ENCODE measurements at places on chromosomes 13 and 19.

DNA sequence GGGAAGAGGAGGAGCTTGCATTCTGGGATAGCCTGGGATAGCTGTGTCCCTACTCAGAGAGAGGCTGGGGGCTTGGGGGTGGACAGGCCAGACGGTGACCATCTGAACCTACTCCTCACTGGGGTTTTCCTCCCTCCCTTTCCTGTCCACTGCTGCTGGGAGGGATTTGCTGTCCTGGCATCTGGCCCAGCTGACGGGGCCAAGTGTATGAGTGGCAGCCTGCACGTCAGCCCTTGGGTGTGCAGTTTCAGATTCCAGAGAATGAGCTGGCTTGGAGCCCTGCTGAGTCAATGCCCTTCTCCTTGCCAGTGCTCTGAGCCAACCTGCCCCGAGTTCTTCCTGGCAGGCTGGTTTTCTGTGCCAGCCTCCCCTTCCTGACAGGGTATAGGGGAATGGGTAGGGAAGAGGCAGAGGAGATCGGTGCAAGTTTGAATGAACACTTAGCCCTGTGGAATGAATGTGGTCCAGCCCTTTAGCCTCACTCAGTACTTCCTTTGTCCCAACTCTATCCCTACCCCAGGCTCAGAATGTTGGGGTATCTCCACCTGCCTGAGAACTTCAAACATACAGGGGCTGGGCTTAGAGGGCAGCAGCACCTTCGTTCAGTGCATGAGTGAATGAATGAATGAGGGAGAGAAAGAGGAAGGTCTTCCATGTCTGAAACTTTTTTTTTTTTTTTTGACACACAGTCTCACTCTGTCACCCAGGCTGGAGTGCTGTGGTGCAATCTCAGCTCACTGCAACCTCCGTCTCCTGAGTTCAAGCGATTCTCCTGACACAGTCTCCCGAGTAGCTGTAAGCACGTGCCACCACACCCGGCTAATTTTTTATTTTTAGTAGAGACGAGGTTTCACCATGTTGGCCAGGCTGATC is 1.8 kb upstream of the ANGPTL4 start:
- DNase-seq, result peak; percentile 99

DNA sequence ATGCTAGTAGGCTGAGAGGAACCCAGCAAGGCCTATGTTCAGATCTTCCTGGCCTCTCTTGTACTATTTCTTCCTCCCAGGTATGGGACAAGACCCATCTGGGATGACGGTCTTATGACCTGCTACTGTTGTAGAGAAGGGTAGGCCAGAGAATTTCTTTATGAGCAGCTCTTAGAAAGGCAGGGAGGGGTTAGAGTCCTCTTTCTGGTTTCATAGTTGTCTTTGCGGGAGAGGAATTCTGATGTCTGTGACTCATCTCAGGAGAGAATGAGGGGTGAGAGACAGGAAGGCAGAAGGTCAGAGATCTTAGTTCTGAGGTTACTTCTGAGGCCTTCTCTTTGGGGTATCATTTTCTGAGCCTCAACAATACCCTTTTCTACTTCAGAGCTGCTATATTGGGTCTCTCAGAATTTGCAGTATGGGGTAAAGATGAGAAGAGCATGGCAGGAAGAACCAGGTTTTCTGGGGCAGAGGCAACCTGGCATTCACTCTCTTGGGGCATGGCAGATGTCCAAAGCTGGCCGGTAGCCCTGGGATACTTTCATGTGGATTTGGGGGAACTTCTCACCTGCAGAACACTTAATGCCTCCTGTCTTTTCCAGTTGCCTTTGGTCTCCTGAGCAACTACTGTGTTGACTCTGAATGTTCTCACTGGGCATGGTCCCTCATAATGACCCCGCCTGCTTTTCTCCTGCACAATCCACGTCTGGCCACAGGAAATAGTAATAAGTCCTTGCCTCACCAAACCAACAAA is 154.4 kb downstream of the GGACT start:
- DNase-seq, result no peak

DNA sequence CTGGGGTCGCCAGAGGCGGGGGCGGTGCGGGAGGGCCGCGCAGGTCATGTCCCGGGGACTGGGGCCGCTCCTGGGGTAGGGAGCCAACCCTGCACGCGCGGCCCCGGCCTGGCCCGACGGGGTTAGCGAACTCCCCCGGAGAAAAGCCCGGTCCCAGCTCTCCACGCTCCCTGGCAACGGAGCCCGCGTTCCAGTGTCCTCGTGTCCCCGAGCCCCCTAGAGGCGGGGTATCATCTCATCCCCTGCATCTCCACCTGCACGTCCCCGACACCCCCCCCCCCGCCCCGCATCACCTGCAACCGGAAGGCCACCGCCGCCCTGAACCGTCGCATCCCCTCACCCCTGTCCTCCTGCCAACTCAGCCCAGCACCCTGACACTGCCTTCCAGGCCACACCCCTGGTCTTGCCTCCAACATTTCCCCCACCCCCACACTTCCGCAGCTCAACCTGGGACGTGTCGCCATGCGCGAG is 2.7 kb downstream of the WDR88 start:
- DNase-seq, result no peak

GRCh38 chr19:35521124-35521743 is 6.9 kb downstream of the SBSN start:
- no peak for DNase-seq

DNA sequence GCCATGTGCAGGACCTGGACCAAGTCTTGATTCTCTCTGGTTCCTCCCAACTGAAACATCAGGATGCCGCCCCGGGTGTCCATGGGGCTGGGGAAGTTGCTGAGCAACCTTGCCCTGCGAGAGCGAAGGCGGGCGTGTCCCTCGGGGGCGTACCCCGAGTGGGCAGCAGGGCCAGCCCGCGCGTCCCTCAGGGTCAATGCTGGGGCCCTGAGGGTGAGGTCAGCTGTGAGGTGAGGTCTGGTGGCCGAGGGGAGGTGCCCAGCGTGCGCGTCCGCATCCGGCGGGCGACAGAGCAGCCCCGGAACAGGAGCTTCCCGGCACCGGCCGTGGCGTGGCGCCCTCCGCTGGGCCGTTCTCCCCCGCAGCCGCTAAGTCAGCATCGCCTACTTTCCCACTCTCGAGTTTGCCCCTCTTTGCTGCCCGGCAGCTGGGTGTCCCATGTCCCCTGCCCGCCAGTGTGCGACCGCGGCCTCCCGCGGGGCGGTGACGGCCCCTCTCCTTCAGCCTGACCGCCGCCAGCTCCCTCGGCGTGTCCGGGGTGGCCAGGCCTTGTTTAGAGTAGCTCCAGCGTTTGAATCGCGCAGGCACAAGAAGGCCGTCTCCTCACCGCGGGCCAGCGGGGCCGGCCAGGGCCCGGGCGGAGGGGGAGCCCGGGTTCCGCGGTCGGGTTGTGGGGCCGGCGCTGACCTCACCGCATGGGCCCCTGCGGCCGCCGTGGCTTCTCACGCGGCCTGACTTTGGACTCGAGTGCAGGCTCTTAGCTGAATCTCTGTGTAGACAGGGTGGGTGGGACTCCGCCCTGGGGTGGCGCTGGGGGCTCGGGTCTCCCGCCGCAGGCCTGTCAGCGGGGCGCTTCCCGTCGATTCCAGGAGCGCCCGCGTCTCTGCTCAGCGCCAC is 33.0 kb downstream of the GJA3 start:
- DNase-seq, result no peak

DNA sequence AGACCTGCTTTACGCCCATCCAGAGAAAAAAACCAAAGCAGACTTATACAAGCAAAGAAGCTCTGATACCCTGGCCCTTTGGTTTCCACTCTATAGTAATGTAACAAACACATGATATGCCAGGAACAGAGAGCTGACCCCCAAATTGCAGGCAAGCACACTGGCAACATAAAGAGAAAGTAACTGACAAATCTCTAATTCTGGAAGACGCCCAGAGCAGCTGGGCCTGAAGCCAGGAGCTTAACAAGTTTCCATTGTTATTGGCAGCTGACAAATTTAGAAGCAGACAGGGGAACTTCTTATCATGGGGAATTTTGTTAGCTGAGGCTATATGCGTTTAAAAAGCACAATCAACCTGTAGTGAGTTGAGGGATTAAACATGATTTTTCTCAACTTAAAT is 158.0 kb downstream of the DLEU7 start:
- peak; percentile 33 for DNase-seq

DNA sequence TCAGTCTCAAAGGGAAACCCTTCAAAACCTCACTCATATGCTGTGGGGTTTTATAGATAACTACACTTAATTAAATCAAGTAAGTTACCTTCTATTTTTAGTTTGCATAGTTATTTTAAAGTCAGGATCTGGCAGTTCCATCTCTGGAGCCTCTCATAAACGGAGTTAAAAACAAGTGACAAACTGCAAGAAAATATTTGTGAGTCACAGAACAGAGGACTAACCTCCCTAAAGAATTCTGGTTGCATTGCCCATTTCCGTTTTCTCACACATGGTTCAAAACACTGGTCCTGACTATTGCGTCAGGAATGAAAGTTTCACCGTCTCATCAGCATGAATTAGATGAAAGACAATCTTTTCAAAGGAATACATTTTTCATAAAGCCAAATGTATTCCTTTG is 10.6 kb downstream of the RXFP2 start:
- DNase-seq, result no peak

DNA sequence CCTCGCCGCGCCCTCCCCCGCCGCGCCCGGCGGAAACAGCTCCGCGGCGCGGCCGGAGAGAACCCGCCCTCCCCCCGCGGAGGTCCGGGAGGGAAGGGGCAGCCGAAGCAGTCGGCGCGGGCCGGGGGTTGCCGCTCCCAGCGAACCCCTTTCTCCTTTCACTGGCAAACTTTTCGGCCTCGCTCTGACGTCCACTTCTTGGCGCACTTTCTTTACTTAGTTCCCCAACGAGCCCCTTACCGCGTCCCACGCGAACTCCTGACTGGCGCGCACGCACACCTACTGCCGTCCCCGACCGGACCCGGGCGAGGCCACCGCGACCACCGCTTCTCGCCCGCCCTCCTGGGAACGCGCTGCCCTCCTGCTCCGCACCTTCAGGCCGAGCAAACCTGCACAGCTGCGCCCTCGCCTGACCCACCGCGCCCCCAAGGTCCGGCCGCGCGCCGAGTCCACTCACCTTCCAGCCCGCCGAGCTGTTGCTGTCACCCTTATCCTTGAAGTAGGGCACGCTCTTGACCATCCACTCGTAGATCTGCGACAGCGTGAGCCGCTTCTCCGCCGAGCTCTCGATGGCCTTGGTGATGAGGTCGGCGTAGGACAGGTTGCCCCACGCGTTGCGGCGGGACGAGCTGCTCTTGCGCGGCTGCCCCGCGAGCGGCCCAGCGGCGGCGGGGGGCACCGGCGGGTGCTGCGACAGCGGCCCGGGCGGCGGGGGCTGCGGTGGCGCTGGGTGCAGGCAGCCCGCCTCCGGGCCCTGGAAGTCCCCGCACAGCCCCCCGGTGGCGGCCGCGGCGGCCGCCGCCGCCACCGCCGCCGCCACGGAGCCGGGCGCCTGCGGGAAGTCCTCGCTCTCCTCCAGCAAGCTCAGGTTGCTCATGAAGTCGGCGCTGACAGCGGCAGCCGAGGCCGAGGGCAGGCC is 1.1 kb downstream of the FOXO1 start:
- no peak for DNase-seq

GRCh38 chr13:43036351-43037250 is 13.2 kb downstream of the DNAJC15 start:
- DNase-seq, result no peak

- DNase-seq, result no peak
Measured at GRCh38 chr13:77508959-77509620, 26.4 kb upstream of the SCEL start.

DNA sequence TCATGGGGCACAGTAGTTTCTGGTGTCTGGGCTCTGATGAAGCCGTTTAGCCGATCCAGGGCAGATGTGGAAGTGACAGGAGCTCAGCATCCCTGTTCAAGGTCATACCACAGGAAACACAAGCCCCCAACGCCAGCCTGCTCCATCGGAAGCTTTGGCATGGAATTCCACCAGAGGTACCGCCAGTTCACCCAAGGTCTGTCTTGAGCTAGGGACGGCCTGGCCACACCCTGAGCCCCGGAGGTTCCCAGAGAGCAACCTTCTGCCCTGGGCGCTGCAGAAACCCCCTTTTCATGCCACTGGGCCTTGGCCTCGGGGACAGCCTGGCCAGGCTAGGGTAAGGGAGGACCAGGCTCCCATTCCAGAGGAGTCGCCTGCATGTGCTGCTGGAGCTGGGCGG is 39.4 kb upstream of the TPM4 start:
- no peak for DNase-seq

DNA sequence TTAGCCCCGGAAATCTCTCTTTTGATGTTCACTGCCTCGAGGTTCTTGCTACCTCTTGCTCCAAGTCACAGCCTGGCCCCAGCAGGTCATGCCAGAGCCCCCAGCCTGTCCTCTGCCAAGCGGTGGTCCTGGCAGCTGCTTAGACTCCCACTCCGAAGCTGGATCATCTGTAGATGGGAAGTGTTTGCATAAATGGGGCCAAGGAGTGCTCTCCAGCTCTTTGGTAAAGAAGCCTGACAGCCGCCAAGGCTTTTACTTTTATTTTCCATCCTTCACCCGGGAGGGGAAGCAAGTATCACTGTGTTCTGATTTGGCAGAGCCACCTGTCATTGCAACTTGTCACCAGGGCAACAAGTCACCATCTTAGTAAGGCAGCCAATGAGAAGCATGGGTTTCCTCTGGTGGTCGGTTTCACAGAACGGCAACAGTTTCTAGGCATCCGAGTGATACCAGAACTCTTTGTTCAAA is 10.6 kb upstream of the RETN start:
- no peak for DNase-seq

- no peak for DNase-seq
Measured at GRCh38 chr19:34355201-34355600, 9.8 kb upstream of the GPI start.

DNA sequence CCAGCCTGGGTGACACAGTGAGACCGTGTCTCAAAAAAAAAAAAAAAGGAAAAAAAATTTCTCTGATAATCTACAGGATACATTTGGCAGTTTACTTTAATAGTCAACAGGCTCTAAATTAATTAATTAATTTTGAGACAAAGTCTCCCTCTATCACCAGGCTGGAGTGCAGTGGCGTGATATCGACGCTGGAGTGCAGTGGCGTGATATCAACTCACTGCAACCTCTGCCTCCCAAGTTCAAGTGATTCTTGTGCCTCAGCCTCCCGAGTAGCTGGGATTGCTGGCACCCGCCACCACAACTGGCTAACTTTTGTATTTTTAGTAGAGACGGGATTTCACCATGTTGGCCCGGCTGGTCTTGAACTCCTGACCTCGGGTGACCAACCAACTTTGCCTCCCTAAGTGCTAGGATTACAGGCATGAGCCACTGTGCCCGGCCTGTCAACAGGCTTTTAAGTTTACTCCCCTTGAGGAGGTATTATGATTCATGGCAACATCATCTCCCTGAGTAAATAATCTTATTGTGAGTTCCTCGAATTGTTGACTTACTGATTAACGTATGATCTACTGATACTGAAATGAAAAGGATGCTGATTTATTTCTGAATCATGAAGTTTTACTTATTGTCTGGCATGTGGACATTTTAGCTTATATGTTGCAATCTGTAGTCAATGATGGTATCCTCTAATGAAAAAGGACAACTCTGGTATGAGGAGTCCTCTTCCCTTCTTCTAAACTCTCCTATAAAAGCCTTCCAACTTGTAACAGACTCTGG is 21.3 kb upstream of the MTRF1 start:
- DNase-seq, result no peak

- no peak for DNase-seq
Measured at GRCh38 chr13:41488124-41488523, 30.8 kb downstream of the RGCC start.
